ENCODE measurements at places on chromosomes 1 and 21.

DNA sequence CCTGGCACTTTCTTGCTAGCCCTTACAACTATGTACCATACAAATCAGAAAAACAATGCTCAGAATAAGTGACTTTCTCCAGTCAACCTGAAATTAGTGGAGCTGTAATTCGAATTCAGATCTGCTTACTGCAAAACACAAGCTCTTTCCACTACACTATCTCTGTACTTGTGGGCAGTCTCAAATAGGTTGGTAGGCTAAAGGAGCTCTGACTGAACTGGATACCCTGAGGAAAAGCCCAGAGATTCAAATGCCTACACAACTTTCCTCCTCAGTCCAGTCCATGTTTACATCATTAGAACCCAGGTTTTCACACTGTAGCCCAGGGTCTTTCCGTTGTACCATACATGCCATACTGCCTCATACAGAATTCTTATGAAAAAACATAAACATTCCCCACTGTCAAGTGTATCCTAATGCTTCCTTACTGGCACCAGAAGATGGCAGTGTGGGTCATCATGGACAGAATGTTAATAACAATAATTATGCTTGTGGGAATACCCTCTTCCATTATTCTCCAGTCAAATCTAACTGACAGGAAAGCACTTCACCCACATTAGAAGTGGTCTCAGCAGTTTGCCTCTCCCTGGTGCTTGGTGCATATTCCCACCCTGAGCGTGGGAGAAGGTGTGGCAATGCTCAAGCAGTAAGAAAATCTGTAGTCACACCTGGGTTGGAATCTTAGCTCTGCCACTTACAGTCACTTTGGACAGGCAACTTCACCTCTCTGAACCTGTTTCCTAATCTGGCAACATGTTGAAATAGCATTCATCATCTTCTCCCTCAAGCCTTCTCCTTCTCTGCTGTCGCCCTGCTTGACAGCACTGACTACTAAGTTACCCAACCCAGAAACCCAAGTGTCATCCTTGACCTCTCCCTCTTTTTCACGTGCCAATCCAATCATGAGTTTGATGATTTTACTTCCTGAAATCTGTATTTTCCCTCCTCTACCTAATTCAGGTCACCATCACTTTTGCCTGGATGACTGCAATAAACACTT is 14.4 kb upstream of the ZFYVE9 start:
- no peak for DNase-seq

- no peak for DNase-seq
Measured at GRCh38 chr1:71490432-71490831, 409.6 kb upstream of the ZRANB2 start.

GRCh38 chr1:241611063-241611462 is 29.1 kb downstream of the CHML start:
- no peak for DNase-seq

DNA sequence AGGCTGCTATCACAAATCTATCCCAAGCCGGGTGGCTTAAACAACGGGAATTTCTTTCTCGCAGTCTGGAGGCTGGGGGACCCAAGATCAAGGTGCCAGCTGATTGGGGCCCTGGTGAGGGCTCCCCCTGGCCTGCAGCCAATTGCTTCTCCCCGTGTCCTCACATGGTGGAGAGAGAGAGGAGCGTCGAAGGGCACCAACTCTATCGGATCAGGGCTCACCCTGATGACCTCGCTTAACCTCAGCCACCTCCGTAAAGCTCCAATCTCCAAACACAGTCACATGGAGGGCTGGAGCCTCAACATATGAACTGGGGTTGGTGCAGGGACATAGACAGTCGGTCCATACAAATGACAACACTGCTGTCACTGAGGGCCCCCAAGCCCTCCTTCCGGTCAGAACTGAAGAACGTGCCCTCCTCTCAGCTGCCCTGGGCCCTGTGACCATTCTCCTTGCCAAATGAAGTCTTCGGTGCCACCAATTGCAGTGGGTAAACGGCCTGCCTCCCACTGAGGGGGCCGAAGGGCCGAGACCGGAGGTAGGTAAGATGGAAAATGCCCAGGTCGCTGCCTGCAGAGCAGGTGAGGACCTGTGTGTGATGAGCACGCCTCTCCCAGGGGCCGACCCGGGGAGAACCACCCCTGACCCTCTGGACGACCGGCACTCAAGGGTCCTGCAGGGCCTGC is 211.0 kb downstream of the TOMM20 start:
- DNase-seq: no peak

GRCh38 chr1:23984417-23985186 is 4.5 kb upstream of the SRSF10 start:
- no peak for DNase-seq

GRCh38 chr1:145992958-145993617 is 3.3 kb downstream of the TXNIP start:
- DNase-seq: no peak

DNA sequence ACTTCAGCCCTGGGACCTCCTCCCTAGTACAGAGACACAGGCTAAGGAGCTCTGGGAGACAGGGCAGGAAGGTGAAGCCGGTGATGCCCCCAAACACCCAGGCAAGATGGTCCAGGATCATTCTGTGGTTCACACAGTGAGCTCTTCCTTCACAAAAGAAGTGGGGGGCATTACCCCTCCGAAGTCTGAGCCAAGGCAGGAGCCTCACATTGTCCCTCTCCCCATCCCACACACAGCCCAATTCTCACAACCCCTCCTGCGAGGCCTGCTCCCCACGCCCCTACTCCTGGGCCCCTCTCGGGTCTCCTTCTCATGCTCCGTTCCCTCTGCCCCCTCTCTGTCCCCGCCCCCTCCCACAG is 10.7 kb downstream of the MEF2D start:
- no peak for DNase-seq

- DNase-seq: no peak
Measured at GRCh38 chr1:16032388-16033102, 10.7 kb downstream of the CLCNKA start.

DNA sequence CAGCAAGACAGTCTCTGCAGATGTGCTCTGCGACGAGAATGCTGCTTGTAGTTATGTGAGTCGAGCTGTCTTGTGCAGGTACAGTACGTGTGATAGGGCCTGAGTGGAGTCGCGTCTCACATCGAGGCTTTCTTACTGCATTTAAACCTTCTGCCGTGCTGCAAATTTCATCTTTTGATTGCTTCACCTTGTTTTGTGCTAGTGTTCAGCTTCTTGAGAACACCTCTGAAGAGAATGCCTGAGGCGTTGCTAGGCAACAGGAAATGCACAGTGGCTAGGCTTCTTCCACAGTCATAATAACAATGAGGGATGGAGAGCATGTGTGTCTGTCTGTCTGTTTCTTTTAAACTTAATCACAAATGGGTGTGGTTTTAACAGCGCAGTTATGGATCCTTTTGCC is 52.9 kb downstream of the MRPS6 start:
- DNase-seq: no peak

- no peak for DNase-seq
Measured at GRCh38 chr1:226637147-226637935, 88.8 kb downstream of the STUM start.

GRCh38 chr1:24002695-24003094 is 22.6 kb upstream of the SRSF10 start:
- DNase-seq: no peak

GRCh38 chr21:41722052-41723018 is 44.5 kb downstream of the RIPK4 start:
- no peak for DNase-seq

DNA sequence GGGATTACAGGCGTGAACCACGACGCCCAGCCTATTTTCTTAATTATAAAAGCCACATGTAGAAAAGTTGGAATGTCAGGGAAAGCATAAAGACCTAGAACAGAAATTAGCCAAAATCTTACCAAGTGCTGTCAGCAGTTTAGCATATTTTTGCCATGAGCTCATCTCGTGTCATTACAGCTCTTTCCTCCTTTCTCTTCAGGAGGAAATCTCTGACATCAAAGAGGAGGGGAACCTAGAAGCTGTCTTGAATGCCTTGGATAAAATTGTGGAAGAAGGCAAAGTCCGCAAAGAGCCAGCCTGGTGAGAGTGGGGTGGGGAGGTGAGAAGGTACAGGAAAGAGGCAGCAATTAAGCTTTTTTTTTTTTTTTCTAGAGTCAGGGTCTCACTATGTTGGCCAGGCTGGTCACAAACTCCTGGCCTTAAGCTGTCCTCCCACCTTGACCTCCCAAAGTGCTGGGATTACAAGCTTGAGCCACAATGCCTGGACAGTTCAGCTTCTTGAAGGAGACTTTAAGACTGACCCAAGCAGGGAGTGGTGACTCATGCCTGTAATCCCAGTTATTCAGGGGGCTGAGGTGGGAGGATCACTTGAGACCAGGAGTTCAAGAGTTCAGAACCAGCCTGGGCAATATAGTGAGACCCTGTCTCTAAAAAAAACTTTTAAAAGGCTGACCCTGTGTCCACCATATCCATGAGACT is 8.4 kb upstream of the BGLAP start:
- no peak for DNase-seq

DNA sequence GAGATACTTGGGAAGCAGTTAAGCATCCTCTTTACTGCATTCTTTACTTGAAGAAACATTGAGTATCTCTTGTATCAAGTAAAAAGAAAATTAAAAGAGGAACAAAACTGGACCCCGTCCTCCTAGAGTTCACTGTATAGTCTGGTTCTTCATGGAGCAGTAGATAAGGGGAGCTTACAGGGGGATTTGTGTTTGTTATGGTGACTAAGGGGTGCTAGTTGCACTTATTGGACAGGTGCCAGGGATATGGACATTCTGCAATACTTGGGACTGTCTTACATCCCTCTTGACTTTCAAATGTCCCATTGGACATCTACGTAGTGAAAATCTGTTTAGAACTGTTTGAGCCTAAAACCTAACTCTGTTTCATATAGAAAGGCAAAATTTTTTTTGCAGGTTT is 67.2 kb downstream of the ALG14 start:
- DNase-seq: no peak

- DNase-seq: no peak
Measured at GRCh38 chr1:198530953-198531352, 9.5 kb downstream of the ATP6V1G3 start.

DNA sequence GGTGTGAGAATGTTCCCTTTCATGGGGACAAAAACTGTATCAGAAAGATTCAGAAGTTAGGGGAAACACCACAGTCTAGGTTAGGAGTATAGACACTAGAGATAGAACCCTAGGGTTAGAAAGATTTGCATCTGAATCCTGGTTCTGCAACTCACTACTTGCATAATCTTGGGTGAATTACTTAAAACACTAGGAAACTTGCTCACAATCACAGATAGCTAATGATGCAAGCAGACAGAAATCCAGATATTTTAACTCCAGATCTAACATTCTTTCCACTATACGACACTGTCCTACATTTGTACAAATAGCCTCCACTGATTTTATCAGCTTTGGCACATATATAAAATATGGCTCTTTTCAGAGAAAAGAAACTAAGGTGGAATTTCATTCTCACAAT is 30.8 kb upstream of the GLIS1 start:
- no peak for DNase-seq

DNA sequence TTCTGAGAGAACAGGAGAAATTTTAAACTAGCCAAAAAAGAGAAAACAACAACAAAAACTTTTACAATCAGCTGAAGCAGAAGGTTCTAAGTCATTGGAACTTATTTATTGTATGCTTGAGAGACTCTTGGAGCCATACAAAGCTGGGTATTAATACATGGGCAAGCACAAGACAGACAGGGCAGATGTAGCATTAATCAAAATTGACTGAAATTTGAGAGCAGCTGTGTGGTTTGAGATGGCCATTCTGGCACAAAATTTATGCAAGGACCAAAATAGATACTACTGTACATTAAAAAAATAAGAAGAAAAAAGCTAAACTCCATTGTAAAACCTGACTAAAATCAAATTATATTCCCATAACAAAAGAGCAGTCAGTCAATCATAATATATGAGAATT is 892.5 kb downstream of the PLA2G4A start:
- DNase-seq: no peak

DNA sequence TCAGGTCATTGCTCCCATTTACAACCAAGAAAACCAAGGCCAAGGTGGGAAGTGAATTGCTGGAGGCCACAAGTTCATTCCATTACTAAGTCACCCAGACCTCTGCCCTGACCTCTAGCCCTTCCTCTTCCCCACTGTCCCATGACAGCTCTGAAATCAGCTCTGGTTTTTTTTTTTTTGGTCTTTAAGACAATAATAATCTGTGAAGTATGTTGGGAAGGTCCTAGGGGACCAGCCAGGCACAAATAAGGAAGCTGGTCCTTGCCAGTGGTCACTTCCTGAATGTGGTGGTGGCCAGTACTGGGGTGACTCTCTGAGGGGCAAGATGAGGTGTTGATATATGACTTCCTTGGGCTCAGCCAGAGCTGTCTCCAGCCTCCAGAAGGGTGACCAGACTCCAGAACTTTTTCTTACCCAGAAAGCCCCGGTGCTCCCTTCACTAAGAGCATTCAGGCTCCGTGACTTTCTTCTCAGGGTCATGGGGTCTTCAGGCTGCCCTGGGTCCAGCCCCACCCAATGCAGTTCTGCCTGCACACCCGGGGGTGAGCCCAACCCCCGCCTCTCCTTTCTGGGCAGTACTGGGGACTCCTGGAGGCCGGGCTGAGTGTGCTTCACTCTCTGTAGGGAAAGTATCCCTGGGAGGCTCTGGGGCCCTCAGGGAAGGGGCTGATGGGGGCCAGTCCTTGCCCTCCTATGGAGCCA is 159.6 kb downstream of the PTPRU start:
- DNase-seq: no peak

GRCh38 chr1:232507571-232507970 is 122.4 kb downstream of the SIPA1L2 start:
- no peak for DNase-seq

- DNase-seq: no peak
Measured at GRCh38 chr1:208303743-208304712, 59.8 kb upstream of the PLXNA2 start.

GRCh38 chr1:105368446-105368845 is 1618.7 kb downstream of the AMY1C start:
- no peak for DNase-seq

GRCh38 chr21:42672699-42673458 is 19.5 kb downstream of the PDE9A start:
- no peak for DNase-seq

DNA sequence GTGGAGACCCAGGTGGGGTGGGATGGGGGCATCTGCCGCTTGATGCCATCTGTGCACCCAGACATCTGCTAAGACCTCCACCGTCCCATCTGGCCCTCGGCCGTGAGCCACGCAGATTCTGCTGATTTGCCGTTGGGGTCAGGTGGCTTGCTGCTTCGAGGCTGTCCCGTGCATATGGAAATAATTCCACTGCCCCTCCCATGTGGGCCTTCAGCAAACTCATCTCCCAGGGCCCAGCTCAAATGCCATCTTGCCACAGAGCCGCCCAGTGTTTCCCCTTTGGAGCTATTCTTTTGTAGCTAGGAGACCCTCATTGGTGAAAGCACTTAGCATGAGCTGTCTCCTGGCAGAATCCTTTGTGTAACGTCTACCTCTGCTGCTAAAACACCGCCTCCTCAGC is 99.8 kb downstream of the KAZN start:
- DNase-seq: no peak

GRCh38 chr21:34279883-34280282 is 83.9 kb upstream of the KCNE2 start:
- DNase-seq: no peak

Measured in cortex of kidney (tissue), 1 donor.